ENCODE measurements at places on chromosomes 7 and 10.

DNA sequence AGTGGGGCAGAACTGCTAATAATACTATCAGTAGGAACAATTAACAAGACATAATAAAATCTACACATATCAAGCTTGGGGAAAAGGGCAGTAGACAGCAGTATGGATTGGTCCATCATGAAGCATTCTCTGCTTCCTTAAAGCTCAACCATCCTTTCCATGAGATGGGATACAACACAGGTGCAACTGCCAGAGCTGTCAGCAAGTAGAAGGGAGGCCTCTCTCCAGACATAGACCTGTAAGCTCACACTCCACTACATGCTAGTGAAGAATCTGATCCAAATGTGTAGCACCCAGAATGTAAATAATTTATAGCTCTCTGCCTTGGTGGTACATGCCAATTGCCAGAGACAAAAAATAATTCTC, 41.5 kb upstream of the ANAPC16 start:
- DNase-seq, result no peak

DNA sequence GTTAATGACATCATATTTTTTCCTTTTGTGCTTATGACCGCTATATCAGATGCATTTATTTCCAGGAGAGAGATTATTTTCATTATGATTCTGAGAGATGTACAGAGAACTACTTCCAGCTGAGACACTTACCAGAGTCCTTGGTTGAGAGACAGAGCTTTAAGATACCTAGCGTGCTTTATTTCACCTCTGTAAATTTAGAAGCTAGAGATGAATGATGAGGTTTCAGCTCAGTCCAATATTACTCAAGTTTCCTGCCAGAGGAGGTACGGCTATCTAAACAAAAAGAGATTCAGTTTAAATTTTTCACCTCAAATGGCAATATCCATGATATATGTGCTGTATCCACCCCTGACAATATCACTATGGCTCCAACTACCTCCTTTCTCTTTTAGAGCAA, 182.6 kb upstream of the FAM3C start:
- no peak for DNase-seq

GRCh38 chr10:86191686-86192085, 174.9 kb downstream of the GRID1 start:
- no peak for DNase-seq

DNA sequence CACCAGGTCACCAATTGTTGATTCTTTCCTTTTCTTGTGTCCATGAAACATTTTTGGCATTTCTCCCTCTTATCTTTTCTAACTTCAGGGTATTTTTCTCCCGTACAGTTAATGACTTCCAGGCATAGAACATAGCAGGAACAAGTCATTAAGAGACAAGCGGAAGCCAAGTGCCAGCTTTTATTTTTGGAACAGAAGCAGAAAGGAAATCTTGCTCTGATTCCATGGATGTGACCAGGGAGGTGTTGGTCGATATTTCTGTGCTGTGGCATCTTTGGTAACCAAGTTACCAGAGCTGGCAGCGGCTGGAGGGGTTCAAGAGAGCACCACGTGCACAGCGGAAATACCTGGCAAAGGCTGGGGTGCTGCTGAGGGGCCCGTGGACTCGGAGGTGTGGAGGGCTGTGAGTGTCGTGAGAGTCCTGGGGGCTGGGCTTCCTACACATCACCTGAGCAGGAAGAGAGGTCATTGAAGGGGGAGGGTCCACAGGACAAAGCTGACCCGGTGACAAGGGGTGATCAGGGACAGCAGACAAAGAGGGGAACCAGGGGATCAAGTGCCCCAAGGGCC, 1.8 kb downstream of the LLCFC1 start:
- DNase-seq, result no peak

GRCh38 chr10:104642658-104643302, 1.7 kb downstream of the SORCS3 start:
- no peak for DNase-seq

GRCh38 chr10:119608316-119609155, 11.8 kb upstream of the TIAL1 start:
- DNase-seq, result peak; percentile 31

DNA sequence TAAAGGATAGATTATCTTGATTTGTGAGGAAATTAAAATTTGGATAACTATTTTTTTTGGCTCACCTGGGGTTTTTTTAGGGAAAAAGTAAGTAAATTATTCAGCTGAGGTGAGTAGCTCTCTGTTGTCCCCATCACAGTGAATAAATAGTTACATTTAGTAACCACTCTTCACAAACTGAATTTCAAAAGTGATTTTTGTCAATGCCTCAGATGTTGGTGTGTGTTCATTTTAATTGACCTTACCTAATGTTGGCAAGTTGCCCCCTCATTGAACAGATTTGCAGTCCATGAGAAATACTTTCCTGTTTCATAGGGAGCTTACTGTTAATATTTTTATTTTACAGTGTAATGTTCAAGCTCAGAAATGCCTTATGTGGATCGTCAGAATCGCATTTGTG, 18.3 kb downstream of the PLEKHA1 start:
- no peak for DNase-seq

DNA sequence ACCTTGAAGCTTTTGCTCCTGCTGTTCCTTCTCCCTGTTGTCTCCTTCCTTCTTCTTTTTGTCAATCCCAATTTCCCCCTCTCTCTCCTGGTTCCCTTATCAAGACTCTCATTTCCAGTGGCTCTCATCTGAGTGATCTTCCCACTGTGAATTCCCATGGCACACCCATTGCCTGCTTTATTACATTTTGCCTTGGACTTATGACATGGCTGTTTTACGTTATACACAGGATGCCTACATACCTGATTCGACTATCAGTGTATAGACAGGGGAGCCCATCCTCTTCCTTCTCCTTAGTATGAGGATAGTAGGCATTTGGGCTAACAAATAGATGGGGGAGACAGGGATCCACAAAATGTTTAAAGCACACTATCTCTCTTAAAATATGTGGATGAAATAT, 39.9 kb upstream of the EFCAB10 start:
- no peak for DNase-seq

GRCh38 chr7:48365010-48365409, 193.8 kb downstream of the ABCA13 start:
- DNase-seq, result no peak

DNA sequence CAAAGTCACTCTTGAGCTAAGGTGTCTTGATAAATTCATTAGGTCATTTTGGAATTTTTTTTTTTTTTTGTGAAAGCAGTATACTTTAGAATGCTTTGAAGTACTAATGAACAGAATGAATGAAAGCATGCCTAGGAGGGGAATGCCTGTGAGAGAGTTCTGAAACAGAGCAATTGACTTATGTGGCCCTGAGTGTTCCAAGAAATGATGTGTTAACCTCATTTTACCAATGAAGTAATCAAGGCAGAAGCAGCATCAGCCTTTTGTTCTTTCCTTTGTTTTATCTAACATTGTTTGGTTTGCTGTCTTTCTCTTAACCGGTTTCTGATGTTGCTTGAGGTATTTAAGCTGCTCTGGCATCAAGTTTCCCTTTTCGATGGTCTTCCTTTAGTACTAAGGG, 154.6 kb upstream of the HGF start:
- no peak for DNase-seq

DNA sequence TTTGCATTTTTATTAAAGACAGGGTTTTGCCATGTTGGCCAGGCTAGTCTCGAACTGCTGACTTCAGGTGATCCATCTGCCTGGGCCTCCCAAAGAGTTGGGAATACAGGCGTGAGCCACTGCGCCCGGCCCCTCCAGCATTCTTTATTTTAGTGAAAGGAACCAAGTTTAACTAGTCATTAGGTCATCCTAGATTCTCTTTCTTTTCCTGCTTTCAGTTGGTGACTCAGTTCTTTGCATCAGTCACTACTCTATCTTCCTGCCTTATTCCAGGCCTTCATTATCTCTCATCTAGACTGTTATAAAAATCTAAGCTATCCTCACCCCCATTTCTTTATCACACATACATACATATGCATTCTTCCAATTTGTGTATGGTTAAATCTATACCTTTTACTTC, 63.7 kb downstream of the PRSS58 start:
- DNase-seq, result no peak

GRCh38 chr10:51629934-51630639, 69.3 kb downstream of the CSTF2T start:
- DNase-seq, result no peak

DNA sequence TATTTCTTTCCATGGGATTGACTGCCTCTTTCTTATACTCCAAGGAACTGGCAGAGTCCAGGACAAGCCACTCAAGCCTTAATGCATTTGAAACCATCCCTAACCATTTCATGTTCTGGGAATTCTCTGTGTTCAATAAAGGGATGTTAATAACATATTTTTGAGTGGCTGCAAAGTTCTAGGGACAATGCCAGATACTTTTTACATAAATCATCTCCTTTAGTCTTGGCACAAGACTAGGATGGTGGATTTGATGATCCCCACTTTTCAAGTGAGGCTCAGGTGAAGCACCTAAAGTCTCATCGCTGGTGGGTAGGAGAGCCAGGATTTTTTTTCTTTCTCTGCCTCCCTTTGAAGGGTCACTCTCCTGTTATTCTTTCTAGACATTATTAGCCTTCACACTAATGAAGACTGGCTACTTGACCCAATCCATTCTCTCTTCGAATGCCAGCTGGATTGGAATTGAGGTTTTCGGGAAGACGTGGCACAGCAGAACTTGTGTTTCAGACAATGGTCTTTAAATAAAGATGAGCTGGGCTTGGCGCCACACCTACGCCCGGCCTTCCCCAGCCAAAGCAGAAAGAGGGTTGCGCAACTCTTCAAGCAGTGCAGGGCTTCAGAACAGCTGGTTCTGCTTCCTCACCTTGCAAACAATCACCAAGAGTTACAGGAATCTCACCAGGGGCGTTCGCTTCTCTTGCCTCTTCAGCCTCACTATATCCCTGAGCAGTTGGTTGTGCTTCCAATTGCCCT, 73.8 kb upstream of the BMPER start:
- no peak for DNase-seq

DNA sequence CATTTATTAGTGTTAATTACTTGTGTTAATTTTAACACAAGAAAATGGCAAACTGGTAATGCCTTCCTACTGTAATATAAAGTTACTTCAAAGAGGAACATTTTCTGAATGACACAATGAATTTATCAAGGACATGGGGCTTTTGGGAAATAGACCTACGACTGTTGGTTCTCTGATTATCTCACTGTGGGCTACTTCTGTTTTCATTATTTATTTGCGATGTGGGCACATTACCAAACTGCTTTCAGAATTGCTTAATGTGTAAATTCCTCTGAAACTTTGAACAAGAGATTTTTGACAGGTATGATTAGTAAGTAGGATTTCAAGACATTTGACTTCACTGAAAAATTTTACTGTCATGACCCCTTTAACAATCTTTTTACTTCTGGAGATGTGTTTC, 535.6 kb downstream of the CNTNAP2 start:
- no peak for DNase-seq

- DNase-seq, result no peak
Observed at GRCh38 chr10:114990991-114991390, 53.0 kb downstream of the TRUB1 start.

- DNase-seq, result no peak
Observed at GRCh38 chr10:32051926-32052325, 4.3 kb downstream of the KIF5B start.

DNA sequence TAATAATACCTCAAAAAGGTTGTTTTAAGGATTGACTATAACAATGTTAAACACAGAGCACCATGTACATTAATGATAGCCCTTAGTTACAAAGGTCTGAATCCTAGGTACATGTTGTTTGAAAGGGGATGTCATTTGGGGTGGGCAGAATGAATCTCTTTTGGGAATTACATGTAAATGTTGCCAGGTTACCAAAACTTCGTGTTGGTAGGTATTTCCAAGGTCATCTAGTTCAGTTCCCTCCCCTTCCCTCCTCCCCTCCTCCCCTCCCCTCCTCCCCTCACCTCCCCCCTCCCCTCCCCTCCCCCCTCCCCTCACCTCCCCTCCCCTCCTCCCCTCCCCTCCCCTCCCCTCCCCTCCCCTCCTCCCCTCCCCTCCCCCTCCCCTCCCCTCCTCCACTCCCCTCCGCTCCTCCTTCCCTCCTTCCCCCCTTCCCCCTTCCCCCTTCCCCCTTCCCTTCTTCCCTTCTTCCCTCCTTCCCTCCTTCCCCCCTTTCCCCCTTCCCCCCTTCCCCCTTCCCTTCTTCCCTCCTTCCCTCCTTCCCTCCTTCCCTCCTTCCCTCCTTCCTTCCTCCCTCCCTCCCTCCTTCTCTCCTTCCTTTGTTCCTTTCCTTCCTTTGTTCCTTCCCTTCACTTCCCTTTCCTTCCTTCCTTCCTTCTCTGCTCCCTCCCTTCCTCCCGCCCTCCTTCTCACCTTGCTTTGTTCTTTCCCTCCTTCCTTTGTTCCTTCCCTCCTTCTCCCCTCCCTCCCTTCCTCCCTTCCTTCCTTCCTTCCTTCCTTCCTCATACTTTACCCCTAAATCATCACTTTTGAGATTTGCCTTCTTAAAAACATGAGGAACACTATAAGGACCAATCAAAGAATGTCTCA, 8.1 kb downstream of the VTI1A start:
- no peak for DNase-seq

- no peak for DNase-seq
Observed at GRCh38 chr10:29628311-29628710, 6.5 kb downstream of the SVIL start.

- DNase-seq, result no peak
Observed at GRCh38 chr10:62769574-62770242, 34.8 kb upstream of the ADO start.

- no peak for DNase-seq
Observed at GRCh38 chr10:92598321-92598720, 5.4 kb downstream of the KIF11 start.

DNA sequence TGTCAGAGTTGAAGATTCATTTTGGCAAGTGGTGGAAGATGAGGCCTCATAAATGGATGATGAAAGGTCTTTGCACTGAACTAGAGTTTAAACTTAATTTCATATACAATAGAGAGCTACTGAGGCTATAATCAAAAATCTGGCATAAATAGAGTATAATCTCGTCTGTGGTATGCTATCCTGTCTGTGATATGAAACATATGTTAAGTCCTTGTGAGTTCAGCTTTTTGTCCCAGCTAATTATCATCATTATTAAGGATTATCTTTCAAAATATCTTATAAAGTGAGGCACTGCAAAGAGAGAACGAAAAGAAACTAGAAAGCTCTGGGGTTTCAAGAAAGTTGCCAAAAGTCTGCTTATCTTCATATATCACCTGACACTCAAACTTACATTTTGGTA, 83.4 kb downstream of the GAD2 start:
- DNase-seq, result no peak

- DNase-seq, result no peak
Observed at GRCh38 chr7:63044721-63045120, 953.9 kb upstream of the ZNF722 start.

DNA sequence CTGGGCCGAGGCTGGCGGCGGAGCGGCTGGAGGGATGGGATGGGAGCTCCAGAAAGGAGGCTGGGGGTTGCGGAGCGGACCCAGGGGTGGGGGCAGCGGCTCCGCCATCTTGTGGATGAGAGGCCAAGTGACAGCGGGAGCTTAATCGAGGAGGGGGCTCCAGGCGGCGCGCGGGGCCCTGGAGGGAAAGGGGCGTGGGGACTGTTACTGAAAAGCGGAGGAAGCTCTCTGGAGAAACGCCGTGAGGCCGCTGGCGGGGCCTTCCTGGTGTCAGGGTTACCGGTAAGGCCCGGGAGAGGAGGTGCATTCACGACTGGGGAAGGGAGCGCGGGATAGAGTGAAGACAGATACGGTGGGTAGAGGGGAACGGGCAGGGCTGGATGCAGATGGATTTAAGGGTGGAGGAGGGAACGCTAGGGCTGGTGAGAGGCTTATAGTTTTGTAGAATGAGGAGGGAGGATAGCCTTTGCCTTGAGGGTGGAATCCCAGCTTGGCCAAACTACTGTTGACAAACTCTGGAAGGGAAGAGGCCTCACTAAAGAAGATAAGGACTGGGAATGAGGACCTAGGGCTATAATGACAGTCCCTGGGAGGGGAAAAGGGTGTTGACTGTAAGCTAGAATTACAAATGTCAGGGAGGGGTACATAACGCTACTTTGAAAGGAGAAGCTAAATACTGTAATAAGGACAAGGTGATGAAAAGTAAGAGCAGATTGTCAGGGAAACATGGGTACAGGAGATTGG, 535 bp downstream of the BTRC start:
- DNase-seq, result peak; percentile 37

All from activated CD4-positive, alpha-beta T cell treated with anti-CD3 and anti-CD28 coated beads for 4 hours (primary cell).